Tibial artery (tissue), 4 donors: ENCODE measurements at places on chromosomes 5 and 9.
A peak's percentile ranks its signal among the peaks of the same experiment; 100 is the strongest.

DNA sequence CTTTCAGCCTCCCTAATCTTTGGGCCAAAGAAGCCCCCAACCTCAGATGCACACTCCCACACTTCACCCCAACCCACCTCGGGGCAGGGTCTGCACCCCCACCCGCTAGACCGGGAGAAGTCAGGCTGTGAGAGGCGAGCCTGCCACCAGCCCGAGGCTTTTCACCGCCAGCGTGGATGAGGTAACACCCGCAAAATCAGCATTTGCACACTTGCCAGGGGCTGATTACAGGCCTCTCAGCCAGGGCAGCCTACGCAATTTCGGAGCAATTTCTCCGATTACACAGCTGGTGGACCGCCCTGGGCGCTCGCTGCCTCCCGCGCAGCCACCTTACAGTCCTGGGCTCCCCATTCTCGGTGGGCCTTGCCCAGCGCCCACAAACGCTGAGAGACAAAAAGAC, 68.5 kb downstream of the FOXD1 start:
- no peak for DNase-seq
- H3K4me1 ChIP-seq: peaks cover 10% of the 10 kb centered on the region
- H3K4me3 ChIP-seq: no peak overlapping the region
- H3K27me3 ChIP-seq: no peaks in the 10 kb centered on the region

DNA sequence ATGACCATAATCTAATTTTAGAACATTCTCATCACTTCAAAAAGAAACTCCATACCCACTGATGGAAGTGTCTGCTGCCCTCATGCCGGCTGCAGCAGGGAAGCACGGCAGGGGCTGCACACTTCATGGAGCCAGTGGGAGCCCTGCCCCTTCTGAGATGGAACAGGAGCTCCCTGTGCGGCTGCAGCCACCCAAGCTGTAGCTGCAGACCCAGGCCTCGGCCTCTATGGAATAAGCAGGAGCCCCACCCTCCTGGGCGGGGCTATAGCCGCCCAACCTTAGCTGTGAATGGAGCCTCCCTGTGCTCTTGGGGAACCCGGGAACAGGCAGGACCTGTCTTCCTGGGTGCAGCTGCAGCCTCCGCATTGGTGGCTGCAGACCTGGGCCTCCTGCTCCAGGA, 128.5 kb downstream of the NUDT12 start:
- no peaks in the 10 kb centered on the region for H3K27me3 ChIP-seq
- no peaks in the 10 kb centered on the region for H3K4me1 ChIP-seq
- H3K36me3 ChIP-seq: no peaks in the 10 kb centered on the region

GRCh38 chr5:76526950-76527583, 96.1 kb downstream of the F2RL2 start:
- H3K4me1 ChIP-seq: no peaks in the 10 kb centered on the region
- H3K27ac ChIP-seq: no peak overlapping the region
- H3K4me3 ChIP-seq: no peak overlapping the region
- DNase-seq: no peak

- H3K4me1 ChIP-seq: no peaks in the 10 kb centered on the region
- no peak overlapping the region for H3K4me3 ChIP-seq
- no peak overlapping the region for H3K27ac ChIP-seq
- no peak for DNase-seq
These were observed 434.5 kb upstream of the CDH9 start for GRCh38 chr5:27472871-27473270.

DNA sequence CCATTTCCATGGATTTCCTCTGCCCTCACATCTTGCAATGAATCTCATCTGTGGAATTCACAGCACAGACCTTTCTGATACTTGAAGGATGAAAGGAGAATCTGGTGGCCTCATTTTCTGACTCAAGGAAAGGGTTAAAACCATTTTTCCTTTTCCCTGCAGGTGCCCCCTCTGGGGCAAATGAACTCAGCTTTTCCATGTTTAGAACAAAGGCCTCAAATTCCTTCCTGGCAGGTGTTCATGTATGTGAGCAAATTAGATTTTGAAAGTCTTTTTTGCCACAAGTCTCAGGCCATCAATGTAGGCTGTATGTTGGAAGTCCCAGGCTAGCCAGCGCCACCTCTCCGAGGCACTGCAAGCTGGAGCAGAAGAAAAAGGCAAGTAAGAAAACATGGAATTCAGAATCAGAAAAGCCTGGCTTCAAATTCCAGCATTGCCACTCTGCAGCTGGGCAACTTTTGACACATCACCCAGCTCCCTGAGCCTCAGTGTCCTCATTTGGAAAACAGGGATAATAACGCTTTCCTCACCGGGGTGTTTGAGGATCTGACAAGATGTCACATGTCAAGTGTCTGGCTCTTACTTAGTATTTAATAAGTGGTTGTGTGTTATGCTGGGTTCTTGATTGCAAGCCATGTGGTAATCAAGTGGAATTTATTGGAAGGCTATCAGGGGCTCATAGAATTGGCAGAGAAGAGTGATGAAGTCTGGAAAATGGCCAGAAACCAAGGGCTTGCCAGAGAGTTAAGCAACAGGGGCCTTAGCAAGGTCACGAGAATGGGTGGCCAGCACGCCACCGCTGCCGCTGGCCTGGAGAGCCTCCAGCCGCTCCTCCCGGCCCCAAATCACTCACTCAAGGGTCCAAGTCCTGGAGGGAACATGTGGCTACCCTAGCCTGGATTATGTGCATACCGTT, 48.4 kb upstream of the SMIM23 start:
- H3K4me1 ChIP-seq: no peaks in the 10 kb centered on the region
- DNase-seq: peak; percentile 80
- no peaks in the 10 kb centered on the region for H3K27me3 ChIP-seq
- peak overlapping the region; percentile 61 for H3K27ac ChIP-seq
- no peak overlapping the region for H3K4me3 ChIP-seq
- no peaks in the 10 kb centered on the region for H3K36me3 ChIP-seq

- DNase-seq: no peak
- H3K36me3 ChIP-seq: no peaks in the 10 kb centered on the region
- no peaks in the 10 kb centered on the region for H3K27me3 ChIP-seq
- H3K4me1 ChIP-seq: no peaks in the 10 kb centered on the region
- no peak overlapping the region for H3K4me3 ChIP-seq
These were observed 19.3 kb upstream of the PPP2CA start for GRCh38 chr5:134245101-134245604.

DNA sequence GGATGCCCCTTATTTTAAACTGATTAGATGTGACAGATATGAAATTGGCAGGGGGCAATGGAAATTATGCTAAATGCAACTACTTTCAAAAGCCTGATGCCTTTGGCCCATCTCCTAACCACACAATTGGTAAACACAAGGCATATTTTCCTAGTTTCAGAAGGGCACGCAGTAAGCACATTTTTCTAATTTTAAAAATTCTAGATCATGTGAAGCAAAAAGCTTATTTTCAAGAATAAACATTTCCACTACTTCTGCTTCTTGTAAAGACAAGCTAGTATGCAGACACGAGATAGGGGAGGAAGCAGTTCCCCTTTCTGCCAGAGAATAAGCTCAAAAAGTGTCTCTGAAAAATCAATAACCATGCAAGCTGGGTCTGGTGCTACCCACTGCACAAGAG, 67.7 kb downstream of the ABCA1 start:
- no peaks in the 10 kb centered on the region for H3K27me3 ChIP-seq
- no peak overlapping the region for H3K4me3 ChIP-seq
- no peak for DNase-seq
- peaks cover 13% of the 10 kb centered on the region for H3K4me1 ChIP-seq
- peak overlapping the region; percentile 30 for H3K27ac ChIP-seq

DNA sequence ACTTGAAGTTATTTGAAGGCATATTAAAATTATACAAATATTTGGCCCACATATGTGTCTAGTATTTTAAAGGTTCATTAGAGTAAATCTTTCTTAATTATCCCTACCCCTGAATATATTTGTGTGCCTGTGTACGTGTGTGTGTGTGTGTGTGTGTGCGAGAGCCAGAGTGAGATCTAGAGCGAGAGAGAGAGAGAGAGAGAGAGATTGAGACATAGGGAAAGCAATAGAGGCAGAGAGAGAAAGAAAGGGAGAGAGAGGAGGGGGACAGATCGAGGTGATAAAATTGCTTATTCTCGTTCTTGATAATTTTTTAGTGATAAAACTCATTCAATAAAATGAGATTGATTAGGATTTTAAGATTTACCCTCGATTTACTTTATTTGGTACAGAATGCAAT, 47.4 kb downstream of the ADAMTS19 start:
- no peaks in the 10 kb centered on the region for H3K4me1 ChIP-seq
- no peak overlapping the region for H3K4me3 ChIP-seq
- H3K27ac ChIP-seq: no peak overlapping the region
- H3K36me3 ChIP-seq: no peaks in the 10 kb centered on the region

DNA sequence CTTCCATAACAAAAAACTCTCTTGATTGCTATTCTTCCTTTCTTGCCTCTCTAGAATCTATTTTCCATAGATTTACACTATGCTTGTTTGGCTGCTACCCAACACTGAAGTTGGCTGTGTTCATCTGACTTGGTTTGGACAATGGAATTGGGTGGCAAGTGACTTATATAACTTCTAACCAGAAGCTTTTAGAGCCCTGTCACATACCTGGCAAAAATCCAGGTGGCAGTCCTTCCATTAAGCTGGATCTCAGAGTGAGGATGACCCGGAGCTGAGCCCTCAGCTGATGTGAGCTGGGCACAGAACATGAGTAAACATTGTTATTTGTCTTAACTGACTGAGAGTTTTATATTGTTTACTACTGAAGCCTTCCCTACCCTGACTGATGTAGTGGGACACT, 225.7 kb downstream of the TLR4 start:
- H3K27ac ChIP-seq: no peak overlapping the region
- DNase-seq: no peak
- no peaks in the 10 kb centered on the region for H3K36me3 ChIP-seq
- no peak overlapping the region for H3K4me3 ChIP-seq
- no peaks in the 10 kb centered on the region for H3K27me3 ChIP-seq

GRCh38 chr9:8549214-8549613, 749.6 kb upstream of the DMAC1 start:
- H3K4me3 ChIP-seq: no peak overlapping the region
- H3K27ac ChIP-seq: no peak overlapping the region
- no peaks in the 10 kb centered on the region for H3K27me3 ChIP-seq
- H3K4me1 ChIP-seq: no peaks in the 10 kb centered on the region
- H3K36me3 ChIP-seq: no peaks in the 10 kb centered on the region
- DNase-seq: no peak

- DNase-seq: peak; percentile 75
- H3K4me1 ChIP-seq: peaks cover 13% of the 10 kb centered on the region
- no peak overlapping the region for H3K27ac ChIP-seq
- H3K27me3 ChIP-seq: no peaks in the 10 kb centered on the region
- H3K4me3 ChIP-seq: no peak overlapping the region
These were observed 87.5 kb upstream of the PPP2R2B start for GRCh38 chr5:146965761-146966659.

DNA sequence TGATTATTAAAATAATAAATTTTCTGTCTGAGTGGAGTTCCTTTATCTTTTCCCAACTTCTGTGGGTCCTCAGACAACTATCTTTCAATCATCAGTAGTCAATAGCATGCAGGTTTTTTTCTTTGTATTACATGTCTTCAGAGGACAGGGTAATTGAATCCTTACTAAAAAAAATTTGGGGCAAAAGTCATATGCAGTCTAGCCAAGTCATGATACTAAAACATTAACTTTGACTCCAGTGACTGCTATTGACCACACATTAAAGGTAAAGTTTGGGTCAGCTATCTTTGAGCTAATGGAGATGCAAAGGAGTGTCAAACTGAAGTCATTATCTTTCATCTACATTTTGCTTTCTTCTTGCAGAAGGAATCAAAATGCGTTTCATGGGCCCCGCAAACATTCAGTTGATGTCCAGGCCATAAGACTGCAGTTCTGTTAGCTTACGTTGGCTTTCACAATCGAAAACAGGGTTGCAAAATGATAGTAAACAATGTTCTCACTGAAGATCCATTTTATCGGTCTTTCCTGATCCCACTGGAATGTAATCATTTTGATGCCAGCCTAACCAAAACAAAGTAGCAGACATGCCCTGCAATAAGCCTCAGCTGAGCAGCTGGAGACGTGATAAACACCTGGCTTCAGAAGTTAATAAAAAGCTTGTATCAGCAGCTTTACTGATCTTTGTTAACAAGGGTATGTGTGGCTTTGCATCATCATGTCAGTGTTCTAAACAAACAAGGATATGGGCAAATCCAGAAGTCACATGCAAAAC, 186.1 kb upstream of the PRLR start:
- H3K27me3 ChIP-seq: no peaks in the 10 kb centered on the region
- no peak for DNase-seq
- H3K27ac ChIP-seq: no peak overlapping the region
- H3K4me1 ChIP-seq: no peaks in the 10 kb centered on the region
- no peak overlapping the region for H3K4me3 ChIP-seq

- peak; percentile 42 for DNase-seq
- H3K27ac ChIP-seq: no peak overlapping the region
- H3K4me3 ChIP-seq: no peak overlapping the region
- H3K4me1 ChIP-seq: no peaks in the 10 kb centered on the region
These were observed 21.9 kb upstream of the VDAC1 start for GRCh38 chr5:134026521-134027287.

GRCh38 chr5:79416499-79416898, 97.4 kb downstream of the HOMER1 start:
- no peaks in the 10 kb centered on the region for H3K27me3 ChIP-seq
- no peaks in the 10 kb centered on the region for H3K4me1 ChIP-seq
- H3K27ac ChIP-seq: no peak overlapping the region
- DNase-seq: no peak
- no peak overlapping the region for H3K4me3 ChIP-seq
- no peaks in the 10 kb centered on the region for H3K36me3 ChIP-seq
